Dermis microvascular lymphatic vessel endothelial cell (primary cell): ENCODE measurements at places on chromosomes 6 and 20. TPM values are rescaled to one million over a fixed set of nuclear protein-coding genes. Genes with fewer than 3 reads are reported as not detected.

The NUS1 gene
- total RNA-seq, result 11.6 and 15.8 TPM in 2 replicates

The FOXQ1 gene
- total RNA-seq, result not detected in 2 replicates

The TRMT6 gene
- total RNA-seq, result 4.2 and 5.2 TPM in 2 replicates

The CLPSL2 gene
- not detected in 2 replicates for total RNA-seq

The AK9 gene
- total RNA-seq, result 3.1 and 3.5 TPM in 2 replicates
